ENCODE measurements at places on chromosomes 16 and 17.

- DNase-seq: peak; percentile 10
Measured at GRCh38 chr17:22600644-22601298, 908.4 kb downstream of the KCNJ18 start.

DNA sequence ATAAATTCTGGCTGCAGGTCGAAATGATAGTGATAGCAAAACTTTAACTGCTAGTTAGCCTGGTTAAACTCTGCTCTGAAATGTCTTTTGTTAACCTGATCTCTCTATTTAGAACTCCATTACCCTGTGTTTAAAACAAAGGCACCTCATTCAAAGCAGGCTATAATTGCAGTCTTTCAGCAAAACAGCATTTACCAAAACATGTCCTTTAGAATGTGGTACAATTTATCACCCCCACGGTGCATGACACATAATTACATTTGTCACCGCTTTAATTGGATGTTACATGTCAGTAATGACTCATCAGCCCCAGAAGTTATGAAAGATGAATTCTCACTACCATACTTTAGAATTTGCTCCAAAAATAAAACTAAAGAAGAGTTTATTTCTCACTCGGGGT, 295.4 kb downstream of the TOX3 start:
- no peak for DNase-seq

- peak; percentile 43 for DNase-seq
Measured at GRCh38 chr17:15157051-15157450, 108.1 kb downstream of the PMP22 start.

DNA sequence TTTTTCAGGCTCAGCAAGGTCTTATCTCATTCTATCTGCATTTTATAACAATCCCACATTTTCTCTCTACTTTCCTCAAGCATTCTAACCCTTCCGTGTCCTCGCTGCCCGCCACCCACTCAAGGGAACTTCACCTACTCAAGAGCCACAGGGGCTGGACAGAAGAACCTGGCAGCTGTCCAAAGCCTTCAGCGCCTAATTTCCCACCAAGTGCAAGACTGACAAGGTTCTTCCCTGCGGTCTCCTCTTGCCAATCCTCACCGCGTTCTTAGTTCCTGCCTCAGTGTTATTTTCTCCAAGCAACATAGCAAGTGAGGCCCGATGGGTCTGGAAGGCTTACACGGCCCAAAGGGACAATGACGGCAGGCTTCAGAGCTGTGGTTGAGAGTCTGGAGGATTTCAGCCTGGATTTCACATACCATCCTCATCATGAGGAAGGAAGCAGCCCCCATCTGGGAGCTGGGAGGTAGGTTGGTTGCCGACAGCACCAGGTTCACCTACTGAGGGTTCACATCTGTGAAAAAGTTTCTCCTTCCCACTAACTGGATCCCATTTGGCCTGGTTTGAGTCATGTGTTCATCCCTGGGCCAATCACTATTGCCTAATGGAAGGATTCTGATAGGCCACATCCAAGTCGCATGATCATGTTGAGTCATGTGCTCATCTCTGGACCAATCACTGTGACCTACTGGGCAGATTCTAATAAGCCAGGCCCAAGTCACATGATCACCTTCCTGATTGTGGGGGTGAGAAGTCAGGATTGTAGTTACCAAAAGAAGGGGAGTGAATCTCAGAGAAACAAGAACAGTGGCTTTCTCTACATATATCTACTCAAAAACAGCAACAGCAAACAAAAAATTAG, 108.2 kb downstream of the N4BP1 start:
- no peak for DNase-seq

DNA sequence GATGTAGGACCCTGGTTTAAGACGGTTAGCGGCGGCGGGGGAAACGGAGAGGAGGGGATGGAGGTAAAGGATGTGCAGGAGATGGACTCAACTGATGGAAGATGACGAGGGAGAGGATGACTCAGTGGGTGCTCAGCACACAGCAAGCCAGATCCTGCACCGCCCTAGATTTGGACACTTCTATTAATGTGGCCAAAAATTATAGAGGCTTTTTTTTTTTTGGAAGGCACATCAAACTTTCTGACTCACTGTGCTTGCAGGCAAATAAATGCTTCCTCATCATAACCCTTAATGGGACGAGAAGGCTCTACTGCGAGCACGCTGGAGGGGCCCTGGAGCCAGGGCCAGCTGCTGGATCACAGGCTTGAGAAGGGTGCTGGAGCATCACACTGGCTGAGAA, 36.0 kb downstream of the RTN4RL1 start:
- DNase-seq: no peak

DNA sequence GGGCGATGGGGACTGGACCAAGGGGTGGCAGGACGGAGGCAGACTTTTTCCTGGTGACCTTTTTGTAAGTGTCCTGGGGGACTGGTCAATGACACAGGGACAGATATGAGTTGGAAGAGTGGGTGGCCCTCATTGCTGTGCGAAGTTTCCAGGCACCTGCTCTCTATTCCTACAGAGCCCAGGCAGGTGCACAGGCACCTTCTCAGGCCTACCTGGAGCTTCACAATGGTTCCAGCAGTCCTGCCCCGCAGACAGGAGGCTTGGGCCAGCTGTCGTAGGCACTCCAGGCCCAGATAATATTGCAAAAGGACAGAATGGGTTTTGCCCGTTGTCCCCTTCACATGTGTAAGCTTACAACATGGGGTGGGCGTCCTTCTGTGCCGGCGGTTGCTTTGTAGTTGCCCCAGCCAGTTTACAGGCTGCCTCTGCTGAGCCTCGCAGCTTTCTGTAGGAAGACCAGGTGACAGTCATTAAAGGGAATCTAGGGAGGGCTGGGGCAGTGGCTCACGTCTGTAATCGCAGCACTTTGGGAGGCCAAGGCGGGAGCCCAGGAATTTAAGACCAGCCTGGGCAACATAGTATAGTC, 84.3 kb downstream of the ARHGAP23 start:
- no peak for DNase-seq

DNA sequence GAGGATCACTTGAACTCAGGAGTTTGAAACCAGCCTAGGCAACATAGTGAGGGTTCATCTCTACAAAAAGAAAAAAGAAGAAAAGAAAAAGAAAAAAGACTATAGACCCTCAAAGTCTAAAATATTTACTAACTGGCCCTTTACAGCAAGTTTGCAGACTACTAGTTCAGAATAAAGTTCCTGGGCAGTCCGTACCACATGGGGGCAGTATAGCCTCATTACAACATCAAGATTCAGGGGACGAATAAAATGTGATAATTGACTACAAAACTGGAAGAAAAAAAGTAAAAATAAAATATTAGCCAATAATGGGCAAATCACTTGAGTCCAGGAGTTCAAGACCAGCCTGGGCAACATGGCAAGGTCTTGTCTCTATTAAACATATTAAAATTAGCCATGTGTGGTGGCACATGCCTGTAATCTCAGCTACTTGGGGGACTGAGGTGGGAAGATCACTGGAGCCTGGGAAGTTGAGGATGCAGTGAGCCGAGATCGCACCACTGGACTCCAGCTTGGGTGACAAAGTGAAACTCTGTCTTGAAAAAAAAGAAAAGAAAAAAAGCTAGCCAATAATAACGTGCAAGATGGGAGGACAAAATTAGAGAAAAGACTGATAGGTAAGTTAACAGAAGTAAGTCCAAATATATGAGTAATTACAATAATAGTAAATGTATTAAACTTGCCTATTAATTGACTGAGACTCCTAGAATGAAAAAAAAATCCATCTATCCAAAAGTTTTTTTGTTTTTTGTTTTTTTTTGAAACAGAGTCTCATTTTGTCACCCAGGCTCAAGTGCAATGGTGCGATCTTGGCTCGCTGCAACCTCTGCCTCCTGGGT, 129.4 kb upstream of the SEC14L1 start:
- peak; percentile 52 for DNase-seq

DNA sequence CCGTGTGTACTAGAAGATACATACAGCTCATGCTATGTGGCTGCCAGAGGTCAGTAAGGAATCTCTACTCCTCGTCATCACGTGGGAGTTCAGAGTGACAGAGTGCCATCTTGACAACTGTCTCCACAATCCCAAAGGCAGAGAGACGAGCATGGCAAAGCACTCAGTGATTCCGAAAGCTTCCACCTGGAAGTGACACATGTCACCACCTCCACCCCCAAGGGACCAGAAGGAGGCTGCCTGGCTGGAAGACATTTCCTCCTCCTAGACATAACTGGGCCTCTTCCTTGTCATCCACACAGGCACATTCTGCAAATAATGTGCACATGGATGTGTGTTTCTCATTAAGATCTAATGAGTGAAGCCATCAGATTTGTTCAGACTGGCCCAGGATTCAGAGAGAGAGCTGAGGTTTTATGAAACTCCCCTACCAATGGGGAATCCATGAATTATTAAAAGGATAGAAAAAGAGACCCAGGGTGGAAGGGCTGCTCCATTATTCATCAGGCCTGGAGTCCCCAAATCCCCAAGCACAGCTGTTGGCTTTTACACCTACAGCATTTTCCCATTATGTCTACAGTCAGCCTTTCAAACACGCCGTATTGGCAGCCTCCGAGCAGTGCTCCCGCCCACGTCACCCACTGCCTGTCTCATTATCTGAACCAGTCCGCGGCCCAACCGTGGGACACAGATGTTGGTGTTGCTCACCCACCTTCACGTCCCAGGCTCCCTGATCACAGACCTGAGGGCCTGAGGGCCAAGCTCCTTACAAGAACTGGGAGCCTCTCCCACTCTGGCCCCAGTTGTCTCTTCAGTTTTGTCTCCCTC, 3.3 kb upstream of the CACNG5 start:
- DNase-seq: no peak

DNA sequence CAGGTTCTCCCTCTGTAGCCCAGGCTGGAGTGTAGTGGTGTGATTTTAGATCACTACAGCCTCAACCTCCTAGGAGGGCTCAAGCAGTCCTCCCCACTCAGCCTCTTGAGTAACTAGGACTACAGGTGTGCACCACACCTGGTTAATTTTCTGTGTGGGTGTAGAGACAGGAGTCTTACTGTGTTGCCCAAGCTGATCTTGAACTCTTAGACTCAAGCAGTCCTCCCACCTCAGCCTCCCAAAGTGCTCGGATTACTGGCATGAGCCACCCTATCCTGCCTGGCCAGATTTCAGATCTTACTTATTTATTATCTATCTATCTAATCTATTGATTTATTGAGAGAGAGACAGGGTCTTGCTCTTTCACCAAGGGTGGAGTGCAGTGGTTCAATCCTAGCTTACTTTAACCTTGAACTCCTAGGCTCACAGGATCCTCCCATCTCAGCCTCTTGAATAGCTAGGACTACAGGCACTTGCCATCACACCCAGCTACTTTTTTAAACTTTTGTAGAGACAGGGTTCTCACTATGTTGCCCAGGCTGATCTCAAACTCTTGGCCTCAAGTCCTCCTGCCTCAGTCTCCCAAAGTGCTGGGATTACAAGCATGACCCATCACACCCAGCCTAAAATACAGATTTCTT, 61.8 kb downstream of the TUBD1 start:
- DNase-seq: no peak

DNA sequence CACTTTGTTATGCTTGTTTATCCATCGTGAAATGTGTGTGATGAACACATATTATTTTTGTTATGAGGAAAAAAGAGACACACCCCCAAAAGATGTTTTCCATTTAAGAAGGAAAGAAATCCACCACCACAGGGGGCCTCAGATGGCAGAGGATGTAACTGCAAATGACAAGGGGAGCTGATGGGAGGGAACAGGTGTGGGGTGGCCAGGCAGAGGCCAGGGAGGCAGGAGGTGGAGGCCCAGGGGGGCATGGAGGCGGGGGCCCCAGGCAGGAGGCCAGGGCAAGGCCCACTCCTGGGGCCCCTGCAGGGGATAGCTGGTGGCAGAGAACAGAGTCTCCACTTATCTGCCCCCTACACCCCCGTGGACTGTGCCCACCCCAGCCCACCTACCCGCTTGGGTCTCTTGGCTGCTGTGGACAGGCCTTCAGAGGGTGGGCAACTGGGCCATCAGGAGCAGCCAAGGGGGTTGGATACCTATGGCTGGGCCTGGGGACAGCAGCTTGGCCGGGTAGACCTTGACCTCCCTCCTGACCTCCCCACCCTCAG, 28.0 kb downstream of the PPL start:
- DNase-seq: no peak

DNA sequence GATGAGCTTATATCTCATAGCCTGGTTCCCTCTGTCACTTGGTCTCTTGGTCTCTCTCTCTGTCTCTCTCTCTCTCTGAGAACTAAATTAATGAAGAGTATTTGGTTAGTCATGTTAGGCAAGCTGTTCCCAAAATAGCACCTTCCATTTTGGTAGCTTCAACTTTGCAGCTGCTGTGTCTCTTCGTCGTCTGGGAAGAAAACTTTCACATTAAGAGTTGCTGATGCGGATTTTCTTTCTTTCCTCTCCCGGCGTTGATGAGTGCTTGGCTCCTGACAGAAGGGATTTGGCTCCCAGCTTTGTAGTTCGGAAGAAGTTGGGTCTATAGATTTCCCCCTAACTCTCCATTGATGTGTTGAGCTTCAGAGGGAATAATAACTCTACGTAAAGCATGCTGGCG, at the start of gene RBFOX1:
TSS of gene RBFOX1 (plus strand) at position 235 of the 400 bp plus-strand sequence.
- DNase-seq: no peak

GRCh38 chr17:56913353-56913866, 439 bp downstream of the TRIM25 start:
- no peak for DNase-seq

GRCh38 chr16:85686912-85687591, 1.7 kb downstream of the GINS2 start:
- no peak for DNase-seq

GRCh38 chr17:75693500-75694481, 26.7 kb downstream of the SAP30BP start:
- no peak for DNase-seq

DNA sequence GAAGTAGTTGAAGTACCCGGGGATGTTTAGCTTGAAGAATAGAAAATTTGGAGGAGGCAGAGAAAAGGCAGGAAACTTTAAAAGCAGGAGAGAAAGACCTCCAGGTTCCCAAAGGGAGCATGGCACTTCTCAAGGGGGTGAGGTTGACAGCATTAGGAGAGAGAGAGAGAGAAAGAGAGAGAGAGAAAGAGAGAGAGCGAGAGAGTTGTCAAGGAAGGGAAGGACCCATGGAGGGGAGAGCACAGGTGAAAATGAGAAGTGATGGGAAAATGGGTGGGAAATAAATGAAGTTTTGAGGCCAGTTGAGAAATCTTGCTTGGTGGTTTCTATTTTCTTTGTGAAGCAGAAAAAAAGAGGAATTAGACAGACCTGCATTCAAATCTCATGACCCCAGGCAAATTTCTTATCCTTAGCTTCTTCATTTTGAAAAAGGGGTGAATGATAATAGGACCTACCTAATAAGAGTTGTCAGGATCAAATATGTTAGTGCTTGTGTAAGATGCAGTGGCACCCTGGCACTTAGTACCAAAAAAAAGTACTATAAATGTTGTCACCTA, 24.0 kb downstream of the PRKCB start:
- DNase-seq: peak; percentile 66

Data from inflammatory macrophage treated with lipopolysaccharide for 4 hours (primary cell).